ENCODE measurements at places on chromosomes 16 and 17.

GRCh38 chr17:17548044-17548443 lies 43.5 kb downstream of the PEMT start:
- DNase-seq, result no peak

- no peak for DNase-seq
These were observed 19.8 kb downstream of the FMNL1 start for GRCh38 chr17:45241328-45242028.

DNA sequence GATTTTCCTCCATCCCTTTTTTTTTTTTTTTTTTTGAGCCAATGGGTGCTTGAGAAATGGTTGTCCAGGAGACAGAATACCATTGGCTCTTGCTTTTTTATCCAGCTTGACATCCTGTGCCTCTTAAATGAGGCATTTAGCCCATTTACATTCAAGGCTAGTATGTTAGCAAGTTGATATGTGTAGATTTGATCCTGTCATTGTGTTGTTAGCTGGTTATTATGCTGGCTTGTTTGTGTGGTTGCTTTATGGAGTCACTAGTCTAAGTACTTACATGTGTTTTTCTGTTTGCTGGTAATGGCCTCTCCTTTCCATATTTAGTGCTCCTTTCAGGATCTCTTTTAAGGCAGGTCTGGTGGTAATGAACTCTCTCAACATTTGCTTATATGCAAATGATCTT lies 14.1 kb upstream of the SLFN11 start:
- no peak for DNase-seq

DNA sequence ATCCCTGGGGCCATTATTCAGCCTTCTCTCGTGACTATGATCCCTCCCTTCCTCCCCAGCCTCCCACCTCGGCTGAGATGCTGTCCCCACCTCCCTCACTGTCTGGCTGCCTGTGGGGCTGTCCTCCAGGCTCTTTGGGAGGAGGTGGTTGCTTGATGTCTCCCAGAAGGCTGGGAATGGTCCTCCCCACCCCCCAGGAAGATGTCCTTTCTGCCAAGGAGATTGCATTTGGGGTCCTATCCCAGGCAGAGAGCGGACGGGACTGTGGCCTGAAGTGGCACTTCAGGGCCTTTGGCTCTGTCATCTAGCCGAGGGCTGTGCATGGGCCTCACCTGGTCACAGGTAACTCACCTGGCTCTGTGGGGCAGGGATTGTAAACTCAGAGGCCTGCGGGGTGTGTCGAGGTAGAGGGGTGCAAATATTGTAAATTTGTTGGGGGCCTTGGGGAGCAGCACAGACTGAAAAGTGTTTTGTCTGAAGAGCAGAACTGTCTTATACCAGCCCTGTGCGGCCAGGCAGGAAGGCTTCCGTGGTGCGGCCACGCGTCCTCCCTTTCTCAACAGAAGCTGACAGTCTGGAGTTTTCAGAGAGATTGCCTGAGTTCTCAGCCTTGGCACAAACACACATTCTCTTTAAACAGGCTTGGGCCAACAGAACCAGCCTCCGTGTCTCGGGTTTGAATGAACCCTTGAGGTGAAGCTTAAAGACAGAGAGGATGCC lies 177.9 kb downstream of the SEC14L1 start:
- DNase-seq, result no peak

DNA sequence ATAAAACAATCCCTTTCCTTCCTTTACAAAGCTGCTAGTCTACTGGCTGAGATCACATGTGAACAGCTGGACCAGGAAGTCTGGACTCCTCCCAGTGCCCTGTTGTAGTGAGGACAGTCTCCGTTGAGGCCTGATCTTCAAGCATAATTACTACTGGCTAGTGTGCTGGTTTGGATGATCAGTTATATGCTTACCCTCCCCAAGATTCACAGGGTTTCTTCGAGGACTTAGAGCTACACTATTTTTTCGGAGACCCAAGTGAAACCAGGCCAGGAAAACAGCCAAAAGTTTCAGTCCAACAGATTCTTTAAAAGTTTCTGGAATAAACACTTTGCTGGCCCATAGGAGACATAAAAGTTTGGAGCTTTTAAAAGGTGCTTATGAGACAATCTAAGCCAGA lies 194.9 kb upstream of the CDH11 start:
- DNase-seq, result no peak

GRCh38 chr17:74037320-74037719 lies 166.2 kb upstream of the RPL38 start:
- no peak for DNase-seq

DNA sequence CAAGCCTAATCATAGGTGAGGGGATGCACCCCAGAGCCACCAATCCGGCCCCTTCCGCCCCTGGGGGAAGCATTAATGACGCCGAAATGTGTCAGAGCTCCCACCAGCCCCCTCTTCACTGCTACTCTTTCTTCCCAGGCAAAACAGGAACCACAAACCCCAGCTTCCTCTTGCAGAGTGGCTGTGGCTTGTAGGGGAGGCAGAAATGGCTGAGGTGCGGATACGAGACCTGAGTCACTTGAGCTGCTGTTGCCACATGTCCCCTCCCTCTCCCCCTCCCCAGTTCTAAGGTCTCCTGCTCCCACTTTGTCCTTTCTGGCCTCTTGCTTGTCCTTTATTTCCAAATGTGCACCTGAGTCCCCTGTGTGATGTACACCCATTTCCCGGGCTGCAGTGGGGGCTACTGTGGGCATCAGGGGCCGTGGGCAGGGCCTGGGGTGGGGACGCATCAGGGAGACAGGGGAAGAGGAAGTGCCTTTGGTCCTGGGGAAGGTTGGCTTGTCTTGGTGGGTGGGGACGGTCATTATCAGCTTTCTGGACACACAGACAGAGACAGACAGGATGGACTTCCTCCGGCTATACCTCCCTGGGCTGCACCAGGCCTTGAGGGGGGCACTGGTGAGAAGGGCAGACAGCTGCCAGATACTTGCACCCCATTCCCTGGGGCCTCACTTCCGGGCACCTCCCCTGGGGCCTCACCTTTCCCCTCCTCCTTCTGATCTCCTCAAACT lies at the start of gene APOBR:
TSS of gene APOBR (plus strand) at position 523 of the 731 bp plus-strand sequence. CDS start at position 562, 39 bp downstream.
- no peak for DNase-seq

DNA sequence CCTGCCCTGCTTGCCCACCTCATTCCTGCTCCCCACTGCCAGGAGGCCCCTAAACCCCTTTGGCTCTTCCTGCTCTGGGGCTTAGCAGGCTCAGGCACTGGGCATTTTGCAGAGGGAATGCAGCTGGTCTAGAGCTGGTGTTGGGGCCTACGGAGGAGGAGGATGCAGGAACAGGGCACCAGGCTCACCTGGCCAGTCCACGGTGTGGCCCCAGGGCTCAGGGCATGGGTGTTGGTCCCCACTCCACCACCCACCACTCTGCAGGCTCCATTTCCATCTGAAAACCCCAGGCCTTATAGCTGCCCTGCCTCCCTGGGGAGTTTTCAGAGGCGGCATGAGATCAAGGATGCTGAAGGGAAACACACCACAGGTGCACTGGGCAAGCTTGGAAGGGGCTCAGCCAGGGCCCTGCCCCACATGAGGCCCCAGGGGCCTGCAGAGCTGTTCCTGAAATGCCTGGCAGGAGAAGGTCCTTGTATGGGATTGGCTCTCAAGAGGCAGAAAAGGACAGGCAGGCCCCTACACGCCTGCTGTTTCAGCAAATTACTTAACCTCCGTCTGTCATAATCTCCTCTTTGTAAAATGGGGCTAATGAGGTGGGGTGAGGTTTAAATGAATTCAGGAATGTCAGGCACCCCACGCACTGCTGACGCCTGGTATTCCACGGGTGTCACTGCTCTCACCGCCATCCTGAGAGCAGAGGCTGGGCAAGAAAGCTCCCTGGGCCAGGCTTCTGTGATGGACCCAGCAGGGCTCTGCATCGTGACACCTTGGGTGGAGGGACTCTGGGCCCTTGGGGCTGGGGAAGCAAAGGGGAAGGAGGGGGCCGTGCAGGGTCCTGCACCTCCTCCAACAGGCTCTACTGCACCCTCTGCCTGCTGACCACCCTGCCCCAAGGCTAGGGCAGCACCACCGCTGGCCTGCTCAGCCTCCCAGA lies 9.3 kb downstream of the SLC47A2 start:
- no peak for DNase-seq

- DNase-seq, result no peak
These were observed 824.8 kb upstream of the SOX9 start for GRCh38 chr17:71296005-71296404.

- peak; percentile 56 for DNase-seq
These were observed at the start of gene BBS2 for GRCh38 chr16:56519459-56520250. Gene BBS2 (minus strand): TSS chr16:56520024. CDS start chr16:56519862, 162 bp downstream.

DNA sequence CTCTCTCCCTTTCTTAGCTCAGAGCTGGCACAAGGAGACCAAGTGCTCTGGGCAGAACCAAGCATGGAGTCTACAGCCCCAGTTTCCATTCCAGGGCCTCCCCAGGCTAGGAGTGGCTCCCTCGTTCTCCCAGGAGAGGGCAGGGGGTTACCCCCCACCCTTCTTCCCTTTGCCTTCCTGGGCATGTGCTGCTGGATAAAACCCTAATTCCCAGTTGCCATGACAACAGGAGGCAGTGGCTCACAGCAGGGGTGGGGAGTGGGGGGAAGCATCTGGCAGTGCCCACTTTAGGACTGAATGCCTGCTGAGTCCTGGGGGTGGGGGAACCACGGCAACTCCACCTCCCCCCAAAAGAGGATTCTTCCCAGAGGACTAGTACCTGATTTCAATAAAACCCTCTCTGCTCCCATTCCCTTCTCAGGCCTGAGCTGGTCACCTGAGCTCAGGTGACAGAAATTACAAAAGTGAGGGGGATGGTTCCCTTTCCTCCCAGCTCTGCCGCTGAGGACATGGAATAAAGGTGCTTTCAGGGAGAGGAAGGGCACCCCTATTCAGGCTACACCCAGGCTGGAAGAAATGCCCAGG lies 1.8 kb downstream of the MPP2 start:
- no peak for DNase-seq

GRCh38 chr16:10581507-10581906 lies 1.1 kb upstream of the EMP2 start:
- DNase-seq, result no peak

- no peak for DNase-seq
These were observed 2.3 kb upstream of the NUDT16L1 start for GRCh38 chr16:4690946-4691665.

GRCh38 chr16:25009822-25010221 lies 5.3 kb downstream of the ARHGAP17 start:
- no peak for DNase-seq

DNA sequence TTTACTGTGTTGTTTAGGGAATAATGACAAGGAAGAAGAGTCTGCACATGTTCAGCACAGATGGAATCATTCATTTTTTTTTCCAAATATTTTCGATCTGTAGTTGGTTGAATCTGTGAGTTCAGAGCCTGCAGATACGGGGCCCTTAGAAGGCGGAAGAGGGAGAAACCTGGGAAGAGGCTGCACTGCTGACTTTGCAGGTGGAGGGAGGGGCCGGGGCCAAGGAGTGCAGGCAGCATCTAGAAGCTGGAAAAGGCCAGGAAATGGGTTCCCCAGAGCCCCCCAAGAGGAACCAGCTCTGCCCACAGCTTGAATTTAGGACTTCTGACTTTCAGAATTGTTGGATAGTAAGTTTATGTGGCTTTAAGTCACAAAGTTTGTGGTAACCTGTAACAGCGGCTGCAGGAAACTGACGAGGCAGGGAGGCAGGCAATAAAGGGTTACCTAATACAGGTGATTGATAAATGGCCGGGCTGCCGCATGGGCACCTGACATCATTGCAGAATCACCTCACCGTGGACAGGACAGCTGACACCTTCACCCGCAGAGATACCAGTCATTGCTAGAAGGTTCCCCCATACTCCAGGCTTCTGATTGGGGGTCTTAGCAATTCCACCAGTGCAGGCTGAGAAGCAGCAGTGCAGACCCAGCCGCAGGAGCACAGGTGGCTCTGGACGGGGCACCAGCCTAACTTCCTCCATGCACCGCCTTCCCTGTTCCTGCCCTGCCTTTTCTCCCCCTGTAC lies 181.3 kb downstream of the IRF8 start:
- no peak for DNase-seq

GRCh38 chr17:82862737-82863382 lies 23.0 kb upstream of the ZNF750 start:
- DNase-seq, result no peak

- peak; percentile 61 for DNase-seq
These were observed 16.6 kb upstream of the ERN1 start for GRCh38 chr17:64146418-64147109.

- no peak for DNase-seq
These were observed 62.6 kb upstream of the SDK2 start for GRCh38 chr17:73706858-73707257.

DNA sequence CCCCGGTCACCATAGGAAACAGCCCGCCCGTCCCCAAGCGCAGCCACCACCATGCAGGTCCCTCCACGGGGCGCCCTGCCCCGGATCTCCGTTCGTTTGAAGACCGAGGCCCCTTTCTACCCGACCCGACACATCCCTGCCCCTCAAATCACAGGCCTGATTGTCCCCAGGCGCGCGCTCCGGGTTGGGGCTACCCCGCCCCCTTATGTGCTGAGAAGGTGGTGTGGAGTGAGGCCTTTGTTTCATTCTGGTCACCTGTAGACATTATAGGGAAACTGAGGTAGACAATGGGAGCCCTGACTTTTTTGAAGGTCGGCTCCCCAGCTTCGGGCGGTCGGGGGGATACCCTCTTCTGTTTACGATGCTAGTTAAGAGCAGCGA lies 763 bp upstream of the ACTG1 start:
- DNase-seq, result no peak

DNA sequence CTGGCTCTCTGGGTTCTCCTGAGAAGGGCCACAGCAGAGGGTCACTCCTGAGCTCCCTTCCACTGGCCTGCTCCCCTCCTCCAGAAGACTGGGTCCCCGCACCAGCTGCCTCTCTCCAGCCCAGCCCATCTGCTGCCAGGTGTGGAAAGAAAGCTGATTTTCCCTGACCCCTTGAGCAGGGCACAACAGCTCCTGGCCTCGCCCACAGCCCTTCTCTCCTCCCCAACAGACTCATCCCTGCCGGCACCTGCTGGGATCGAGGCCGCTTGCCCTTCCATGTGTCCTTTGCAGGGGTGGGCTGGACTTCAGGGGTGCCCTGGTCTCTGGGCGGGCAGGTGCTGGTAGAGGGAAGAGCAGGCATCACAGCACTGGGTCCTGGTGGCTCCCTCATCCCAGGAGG lies 4.8 kb upstream of the SMIM5 start:
- no peak for DNase-seq

GRCh38 chr17:58533616-58534188 lies 19.3 kb upstream of the MTMR4 start:
- no peak for DNase-seq

DNA sequence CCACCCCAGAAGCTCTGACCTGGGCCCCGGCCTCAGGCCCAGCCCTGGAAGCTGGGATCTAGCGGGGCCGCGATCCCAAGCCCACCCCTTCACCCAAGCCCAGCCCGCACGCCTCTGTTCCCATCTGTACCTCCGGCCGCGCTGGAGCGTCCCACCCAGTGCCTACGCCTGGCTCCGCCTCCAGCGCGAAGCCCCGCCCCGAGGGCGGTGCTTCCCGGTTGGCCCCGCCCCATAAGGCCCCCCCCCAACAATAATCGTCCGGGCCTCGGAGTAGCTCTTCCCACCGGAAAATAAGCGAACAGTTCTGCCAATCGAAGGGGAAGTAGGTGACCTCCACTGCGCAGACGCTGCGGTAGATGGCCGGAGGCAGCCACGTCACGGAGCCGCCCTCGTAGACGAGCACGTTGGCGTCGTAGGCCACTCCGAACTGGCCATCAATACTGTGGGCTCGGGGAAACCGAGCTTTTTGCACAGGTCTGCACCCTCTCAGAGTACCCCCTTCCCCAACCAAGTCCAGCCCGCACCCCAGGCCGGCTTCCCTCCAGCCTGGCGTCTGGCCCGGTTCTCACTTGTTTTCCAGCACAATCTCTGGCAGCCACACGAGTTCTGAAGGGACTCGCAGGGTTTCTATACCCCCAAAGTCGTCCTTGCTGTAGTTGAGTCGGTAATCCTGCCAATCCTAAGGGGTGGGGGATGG lies 1.1 kb downstream of the CHRNE start:
- no peak for DNase-seq

GRCh38 chr16:1054660-1055556 lies 17.6 kb upstream of the SSTR5 start:
- peak; percentile 23 for DNase-seq
